ENCODE measurements at places on chromosomes 11 and 22.

DNA sequence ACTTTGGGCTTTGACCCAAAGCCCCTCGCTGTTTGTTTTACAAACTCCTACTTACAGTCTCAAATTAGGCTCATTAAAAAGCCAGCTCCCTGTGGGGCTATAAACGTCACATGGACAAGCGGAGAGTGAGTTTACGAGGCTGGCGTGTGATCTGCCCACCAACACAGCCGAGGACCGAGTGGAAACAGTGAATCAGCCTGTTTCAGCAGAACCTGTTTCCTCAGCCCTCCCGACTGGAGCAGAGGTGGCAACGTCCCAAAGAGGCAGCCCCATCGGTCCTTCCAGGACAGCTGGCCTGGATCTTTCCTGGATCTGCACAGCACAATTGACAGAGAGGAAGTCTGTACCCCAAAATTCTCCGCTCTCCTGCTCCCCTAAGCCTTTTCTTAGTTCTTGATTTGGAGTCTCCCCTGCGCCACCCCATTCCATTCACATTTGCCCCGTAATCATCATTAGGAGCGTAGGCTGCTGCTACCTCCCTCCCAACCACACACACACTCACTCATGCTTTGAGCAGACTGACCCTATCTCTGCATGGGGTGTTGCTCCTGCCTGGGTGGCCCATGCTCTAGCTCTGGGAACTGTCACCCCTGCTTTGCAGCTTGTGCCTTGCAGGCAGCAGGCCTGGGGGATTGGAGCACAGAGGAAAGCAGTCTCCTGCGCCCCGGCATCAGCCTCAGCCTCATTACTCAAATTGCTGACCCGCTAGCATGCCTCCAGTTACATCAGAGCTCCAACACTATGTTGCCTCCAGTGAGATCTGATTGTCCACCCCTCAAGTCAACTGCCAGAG is 117.8 kb downstream of the NAT10 start:
- no peak for DNase-seq

GRCh38 chr11:35116245-35116644 is 22.7 kb upstream of the CD44 start:
- no peak for DNase-seq

DNA sequence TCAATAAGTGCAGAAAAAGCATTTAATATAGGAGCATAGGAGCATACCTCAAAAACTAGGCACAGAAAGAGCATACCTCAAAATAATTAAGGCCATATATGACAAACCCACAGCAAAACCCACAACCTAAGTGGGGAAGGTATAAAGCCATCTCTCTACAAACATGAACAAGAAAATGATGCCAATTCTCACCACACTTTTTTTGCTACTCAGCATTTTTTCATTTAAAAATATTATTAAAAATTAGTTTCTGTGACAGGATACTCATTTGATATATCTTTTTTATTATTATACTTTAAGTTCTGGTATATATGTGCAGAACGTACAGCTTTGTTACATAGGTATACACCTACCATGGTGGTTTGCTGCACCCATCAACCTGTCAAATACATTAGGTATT is 352.0 kb downstream of the LUZP2 start:
- DNase-seq: no peak

DNA sequence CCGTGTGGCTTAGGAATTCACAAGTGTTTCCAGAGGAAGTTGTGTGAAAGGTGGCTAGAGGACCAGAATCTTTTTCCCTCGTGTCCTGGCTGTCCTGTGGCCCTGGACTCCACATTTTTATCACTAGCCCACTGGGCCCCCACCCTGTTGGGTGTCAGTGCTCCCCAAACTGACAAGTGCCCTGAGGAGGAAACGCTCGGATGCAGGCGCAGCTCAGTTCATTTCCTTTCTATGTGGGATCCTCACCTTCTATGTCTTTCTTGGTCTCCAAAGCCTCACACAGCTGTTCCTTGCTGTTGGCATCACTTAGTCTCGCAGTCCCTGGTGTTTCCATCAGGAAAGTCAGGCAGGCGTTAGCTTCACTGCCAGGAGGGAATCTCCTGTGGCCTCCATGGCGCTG is 68.0 kb upstream of the KCNQ1OT1 start:
- no peak for DNase-seq

DNA sequence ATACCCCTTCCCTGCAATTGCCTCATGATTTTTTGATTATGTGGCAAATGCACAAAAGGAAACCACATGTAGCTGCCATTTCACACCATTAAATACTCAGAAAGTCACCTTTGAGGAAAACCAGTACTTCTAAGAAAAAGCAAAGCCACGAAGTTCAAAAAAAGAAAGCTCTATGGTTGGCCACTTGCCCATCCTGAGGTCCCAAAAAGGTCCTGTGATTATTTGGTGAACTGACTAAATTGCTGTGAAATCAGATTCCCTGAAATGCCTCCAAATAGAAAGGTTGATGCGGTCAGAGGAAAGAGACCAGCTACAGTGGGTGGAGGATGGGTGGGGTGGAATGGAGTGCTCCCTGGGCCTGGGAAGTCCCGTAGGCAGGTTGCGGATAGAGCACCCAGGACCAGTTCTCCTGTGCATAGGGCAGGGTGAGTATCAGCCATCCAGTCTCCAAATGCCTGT is 26.9 kb downstream of the MRPL16 start:
- no peak for DNase-seq
